ENCODE measurements at places on chromosomes 3 and 15.

- DNase-seq, result no peak
Observed at GRCh38 chr15:29815000-29815710, 7.1 kb downstream of the TJP1 start.

- peak; percentile 46 for DNase-seq
Observed at GRCh38 chr15:66619152-66619903, 53.5 kb upstream of the LCTL start.

DNA sequence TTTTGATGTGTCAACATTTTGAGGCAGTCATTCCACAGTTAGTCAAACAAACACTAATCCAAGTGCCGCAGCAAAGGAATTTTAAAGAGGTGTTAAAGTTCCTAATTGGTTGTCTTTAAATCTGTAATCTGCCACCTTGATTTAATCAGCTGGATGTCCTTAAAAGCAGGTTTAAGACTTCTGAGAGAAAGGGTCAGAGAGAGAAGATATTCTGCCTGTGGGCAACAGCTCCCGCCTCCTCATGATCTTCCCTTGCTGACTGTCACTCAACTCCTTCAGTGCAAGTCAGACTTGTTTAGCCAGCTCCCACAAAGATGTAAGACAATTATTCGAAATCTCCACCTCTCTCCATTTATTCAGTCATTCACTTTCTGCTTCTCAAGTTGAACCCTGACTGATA is 92.6 kb upstream of the MYRIP start:
- DNase-seq, result no peak

- no peak for DNase-seq
Observed at GRCh38 chr3:126946405-126946804, 36.5 kb upstream of the PLXNA1 start.

DNA sequence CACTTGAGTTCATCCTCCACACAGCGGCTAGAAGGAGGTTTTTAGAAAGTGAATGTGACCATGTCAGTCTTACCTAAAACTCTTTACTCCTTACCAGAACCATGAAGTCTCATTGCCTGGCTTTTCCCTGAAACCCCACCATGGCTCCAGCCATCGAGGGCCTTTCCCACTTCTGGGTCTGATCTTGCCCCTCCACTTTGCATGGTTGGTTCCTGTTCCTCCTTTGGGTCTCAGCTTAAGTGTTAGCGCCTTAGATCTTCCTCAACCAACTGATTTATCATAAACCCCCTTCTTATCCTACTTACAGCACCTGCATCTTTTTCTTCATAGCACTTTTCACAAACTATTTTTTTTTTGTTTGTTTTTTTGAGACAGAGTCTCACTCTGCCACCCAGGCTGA is 45.9 kb upstream of the ULK4 start:
- DNase-seq, result no peak
